Amniotic stem cell (primary cell): ENCODE measurements at places on chromosomes 16 and 17.

GRCh38 chr16:78494674-78495073 is 395.2 kb downstream of the WWOX start:
- no peak for DNase-seq

- DNase-seq, result no peak
These were observed at the start of gene FLII for GRCh38 chr17:18258356-18259038. TSS of gene FLII (minus strand) at chr17:18258738. CDS start at chr17:18258690, 48 bp downstream.

- no peak for DNase-seq
These were observed 506.7 kb downstream of the HAPSTR1 start for GRCh38 chr16:9597967-9598730.

GRCh38 chr16:83946781-83947566 is 6.1 kb upstream of the OSGIN1 start:
- DNase-seq, result no peak

DNA sequence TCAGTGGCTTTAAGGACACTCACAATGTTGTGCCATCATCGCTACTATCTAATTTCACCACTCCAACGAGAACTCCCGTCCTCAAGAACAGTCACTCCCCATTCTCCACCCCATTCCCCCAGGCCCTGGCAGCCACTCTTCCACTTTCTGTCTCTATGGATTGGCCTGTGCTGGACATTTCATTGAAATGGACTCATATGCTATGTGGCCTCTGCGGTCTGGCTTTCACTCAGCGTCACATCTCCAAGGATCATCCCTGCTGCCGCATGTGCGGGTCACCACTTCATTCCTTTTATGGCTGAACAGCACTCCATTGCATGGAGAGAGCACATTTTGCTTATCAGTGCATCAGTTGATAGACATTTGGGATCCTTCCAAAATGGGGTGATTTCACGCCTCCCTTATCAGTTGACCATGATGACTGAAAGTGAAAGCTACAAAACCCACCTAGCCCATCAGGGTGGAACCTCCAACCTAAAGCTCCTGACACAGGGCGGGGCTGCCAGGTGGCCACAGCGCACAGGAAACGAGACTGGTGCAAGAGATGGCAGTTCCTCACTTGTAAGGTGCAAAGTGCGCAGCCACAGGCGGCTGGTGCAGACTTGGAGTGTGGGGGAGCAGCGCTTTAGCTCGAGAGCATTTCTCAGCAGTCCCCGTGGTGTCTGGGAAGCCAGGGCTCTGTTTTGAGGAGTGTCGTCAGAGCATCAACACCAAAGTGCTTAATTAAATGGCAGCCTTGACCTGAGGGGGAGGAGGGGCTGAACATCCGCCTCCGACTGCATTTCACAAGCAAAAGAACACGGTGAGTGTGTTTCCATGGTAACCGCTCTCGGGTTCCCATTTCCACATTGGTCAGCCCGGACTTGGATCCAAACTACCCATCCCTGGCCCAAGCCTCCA is 23.8 kb downstream of the COTL1 start:
- no peak for DNase-seq

DNA sequence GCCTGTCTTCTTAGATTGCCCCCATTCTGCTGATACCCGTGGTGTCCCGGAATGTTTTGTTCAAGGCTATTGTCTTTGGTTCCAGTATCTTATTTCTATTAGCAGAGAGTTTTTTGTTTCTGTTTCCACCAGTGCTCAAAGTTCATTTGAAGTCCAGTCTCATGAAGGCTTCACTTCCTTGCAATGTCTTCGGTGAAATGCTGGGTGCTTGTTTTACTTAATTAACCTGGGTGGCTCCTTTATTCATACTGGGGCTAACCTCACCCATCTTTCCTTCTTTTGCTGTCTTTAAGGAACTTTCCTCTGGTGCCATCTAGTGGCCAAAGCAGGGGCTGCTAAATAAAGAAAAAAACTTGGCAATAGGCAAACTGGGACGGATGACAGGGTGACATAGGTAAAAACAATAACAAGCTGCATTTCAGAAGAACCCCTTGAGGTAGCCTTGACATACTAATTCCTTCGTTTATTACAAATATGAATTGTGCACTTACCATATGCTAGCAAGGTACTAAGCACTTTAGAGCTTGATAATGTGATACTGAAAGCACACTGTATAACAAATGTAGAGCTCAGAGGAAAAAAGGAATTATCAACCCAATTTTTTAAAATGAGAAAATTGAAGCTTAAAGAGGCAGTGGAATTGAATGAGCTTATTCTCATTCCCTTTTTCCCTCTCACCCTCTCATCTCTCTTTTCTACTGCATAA is 2.8 kb upstream of the SMIM36 start:
- DNase-seq, result peak; percentile 39

GRCh38 chr17:68315930-68316329 is 24.6 kb downstream of the ARSG start:
- DNase-seq, result no peak

- no peak for DNase-seq
These were observed 248.3 kb downstream of the KATNIP start for GRCh38 chr16:27798241-27798640.

DNA sequence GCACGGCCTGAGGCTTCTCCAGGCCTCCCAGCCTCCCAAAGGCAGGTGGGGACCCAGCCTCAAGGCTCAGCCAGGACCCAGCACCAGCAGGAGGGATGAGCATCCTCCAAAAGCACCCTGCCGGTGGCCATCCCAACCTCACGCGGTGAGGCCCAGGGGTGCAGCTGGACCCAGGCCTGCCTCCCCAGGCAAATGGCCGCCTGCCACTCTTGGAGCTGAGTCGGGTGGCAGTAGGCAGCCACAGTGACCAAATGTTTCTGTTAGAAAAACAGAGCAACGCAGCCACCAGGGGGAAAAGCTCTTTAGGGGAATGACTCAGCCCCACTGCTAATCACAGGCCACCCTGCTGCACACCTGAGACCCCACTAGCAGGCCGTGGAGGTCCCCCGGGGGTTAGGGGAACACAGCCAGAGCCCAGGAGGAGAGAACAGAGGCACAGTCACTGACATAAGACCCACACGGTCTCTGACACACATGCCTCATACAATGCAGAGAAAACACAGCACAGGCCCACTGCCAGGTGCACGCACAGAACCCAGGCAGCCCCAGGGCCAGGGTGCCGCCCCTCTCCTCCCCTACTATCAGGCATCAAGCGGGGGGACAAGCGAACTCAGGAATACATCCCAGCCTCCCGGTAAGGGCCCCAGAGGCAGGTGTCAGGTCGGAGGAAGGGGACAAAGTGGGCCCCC is 12.4 kb downstream of the BCAR1 start:
- no peak for DNase-seq

GRCh38 chr17:38590988-38591758 is 14.6 kb downstream of the SRCIN1 start:
- DNase-seq, result no peak

- no peak for DNase-seq
These were observed 807 bp upstream of the LYRM9 start for GRCh38 chr17:27893841-27894503.

GRCh38 chr17:3535253-3535995 is 22.2 kb downstream of the TRPV3 start:
- DNase-seq, result peak; percentile 0

- no peak for DNase-seq
These were observed 141.2 kb upstream of the ZFHX3 start for GRCh38 chr16:73189136-73189535.

DNA sequence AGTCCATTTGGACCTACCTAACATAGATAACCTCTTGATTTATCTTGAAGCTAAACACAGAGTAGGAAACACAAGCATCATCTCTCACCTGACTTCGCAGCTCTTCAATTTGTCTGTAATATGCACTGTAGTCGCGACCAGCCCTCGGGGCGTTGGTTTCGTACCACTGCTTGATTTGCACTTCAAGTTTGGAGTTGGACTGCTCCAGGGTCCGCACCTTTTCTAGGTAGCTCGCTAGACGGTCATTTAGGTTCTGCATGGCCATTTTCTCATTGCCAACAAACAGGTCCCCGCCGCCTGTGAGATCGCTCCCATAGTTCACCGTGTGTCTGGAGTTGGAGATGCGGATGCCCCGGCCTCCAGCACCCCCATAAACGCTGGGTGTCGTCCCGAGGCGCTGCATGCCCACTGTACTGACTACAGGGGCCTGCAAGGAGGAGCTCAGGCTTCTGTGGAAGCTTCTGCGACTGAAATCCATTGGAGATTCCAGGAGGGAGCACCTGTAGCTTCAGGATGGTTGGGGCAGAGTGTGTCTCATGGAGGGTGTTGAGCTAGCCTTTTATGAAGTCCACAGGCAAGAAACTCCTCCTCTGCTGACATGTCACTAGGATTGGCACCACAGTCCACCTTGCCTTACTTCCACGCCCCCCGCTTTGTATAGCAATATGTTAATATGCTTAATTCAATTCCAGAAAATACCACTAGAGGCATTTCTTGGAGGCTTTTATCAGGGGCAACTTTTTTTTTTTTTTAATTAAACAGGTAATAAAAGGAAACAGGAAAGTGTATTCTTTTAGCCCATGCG is at the start of gene KRT20:
Gene KRT20 (minus strand): TSS at position 535 of the 805 bp plus-strand sequence. CDS start 57 bp downstream, at position 478.
- no peak for DNase-seq

DNA sequence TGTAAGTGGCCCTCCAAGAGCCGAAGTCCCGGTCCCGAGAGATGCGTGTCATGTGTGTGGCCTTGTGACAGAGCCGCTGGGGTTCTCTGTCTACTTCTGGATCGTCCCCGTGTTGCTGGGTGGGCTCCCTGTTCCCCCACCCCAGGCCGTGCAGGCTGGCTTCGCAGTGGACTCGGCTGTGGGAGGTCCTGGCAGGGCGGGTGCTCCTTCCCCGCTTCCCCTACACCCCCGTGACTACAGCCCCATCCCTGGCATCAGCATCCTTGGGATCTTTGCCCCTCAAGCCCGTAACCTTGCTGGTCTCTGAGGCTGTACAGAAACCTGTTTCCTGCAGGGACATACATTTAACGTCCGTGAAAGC is 136.3 kb downstream of the BANP start:
- DNase-seq, result no peak

DNA sequence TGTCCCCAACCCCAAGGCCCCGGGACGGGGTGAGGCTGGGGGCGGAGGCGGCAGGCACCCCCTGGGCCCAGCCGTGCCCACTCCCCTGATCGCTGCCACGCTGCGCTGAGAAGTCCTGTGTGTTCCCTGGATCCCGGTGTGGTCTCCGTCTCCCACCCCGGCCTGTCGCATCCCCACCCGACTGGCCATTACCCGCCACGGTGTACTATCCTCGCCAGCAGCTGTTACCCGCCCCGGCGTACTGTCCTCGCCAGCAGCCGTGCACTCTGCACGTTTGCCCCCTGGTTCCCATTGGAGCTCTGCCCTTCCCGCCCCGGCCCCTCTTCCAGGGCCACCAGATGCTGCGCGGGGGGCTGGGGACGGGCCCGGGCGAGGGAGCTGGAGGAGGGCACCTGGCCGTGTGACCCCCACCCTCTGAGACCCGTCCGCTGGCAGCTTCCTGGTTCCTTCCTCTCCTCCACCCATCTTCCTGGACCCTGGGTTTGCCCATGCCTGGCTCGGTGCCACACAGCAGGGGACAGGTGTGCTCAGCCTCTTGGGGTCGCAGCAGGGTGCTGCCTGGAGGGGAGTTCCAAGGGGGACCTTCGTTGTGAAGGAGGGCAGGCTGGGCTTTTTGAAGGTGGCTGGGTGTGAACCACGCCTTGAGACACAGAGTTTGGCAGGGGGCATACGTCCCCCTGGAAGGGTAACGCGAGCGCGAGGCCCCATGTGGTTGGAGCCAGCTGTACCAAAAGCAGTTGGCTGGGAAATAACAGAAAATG is 19.7 kb downstream of the BAHCC1 start:
- DNase-seq, result no peak

DNA sequence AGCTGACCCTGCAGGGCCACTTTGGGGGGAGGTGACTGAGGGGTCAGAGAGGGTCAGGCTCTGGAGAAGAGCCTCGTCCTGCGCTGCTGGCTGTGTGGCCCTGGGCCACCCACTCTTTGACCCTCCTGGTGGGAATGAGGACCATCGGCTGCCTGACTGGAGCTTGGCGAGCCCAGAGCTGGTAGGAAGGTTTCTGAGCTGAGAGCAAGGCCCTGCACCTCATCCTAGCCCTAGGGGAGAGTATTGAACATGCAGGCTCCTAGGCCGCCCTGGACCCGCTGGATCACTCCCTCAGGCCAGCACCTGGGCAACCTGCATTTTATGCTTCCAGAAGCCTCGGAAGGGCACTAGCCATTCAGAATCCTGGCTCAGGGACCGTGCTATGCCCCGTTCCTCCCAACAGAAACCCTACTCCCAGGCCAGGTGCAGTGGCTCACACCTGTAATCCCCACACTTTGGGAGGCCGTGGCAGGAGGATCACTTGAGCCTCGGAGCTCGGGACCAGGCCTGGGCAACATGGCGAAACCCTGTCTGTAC is 14.5 kb downstream of the MAP2K3 start:
- no peak for DNase-seq

- no peak for DNase-seq
These were observed 95.0 kb upstream of the PSMD7 start for GRCh38 chr16:74201576-74201975.

GRCh38 chr17:20009052-20009301 is 182 bp upstream of the SPECC1 start:
- peak; percentile 19 for DNase-seq

DNA sequence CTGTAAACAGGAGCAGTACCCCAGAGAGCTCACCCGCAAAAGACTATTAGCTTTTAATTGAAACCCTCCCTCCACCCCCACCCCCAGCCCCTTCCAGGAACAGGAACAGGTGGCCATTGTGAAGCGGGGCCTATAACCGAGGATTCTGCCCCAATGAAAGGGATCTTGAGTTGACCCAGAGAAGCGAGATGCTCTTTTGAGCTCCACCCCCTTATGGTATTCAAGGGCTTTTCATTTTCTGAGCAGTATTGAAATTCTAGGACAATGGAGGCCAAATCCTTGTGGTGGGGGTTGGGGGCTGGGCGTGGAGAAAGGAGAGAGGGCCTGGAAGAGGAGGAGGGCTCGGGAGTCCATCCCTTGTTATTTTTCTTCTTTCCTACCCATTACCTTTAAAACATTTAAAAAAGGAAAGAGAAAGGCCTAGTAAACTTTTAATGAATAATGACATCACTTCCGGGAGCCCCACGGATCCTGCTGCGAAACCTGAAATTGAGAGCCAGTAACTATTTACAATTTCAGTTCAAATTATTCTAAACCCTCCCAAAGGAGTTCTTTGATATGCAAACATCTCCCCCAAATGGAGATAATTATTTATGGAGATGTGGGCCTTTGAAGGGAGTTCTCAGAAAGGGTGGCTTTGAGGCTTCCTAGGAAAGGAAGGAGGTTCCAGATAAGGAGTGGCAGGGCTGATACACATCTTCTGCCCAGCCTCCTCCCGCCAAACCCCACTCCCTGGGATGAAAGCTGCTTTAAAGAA is 30.5 kb downstream of the HS3ST3B1 start:
- no peak for DNase-seq

GRCh38 chr16:17538927-17539326 is 68.2 kb upstream of the XYLT1 start:
- no peak for DNase-seq

DNA sequence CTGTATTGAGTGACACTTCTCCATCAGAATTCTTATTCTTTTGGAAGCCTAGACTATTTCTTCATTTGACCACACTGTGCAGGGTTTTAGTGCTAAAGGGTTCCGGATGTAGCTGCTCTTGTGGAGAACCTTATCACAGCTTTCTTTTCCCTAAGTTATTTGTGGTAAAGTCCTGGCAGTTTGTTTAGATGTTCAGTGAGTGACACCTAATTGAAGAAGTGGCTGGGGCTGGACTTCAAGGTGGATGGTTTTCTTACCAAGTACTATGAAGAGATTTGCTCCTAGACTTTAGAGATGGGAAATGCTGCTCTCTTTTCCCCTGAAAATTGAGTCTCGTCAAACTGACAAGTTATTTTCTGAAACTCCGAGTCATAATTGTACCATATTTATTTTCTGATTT is 144.0 kb upstream of the TBX2 start:
- no peak for DNase-seq
